ENCODE measurements at places on chromosomes 5 and 9. TPM values are rescaled to one million over a fixed set of nuclear protein-coding genes. Genes with fewer than 3 reads are reported as not detected.
A peak's percentile ranks its signal among the peaks of the same experiment; 100 is the strongest.

The CLIC3 gene
- total RNA-seq = 0.43 TPM

- DNase-seq = no peak
These were observed 78.1 kb upstream of the UNC5A start for GRCh38 chr5:176732306-176732705.

GRCh38 chr5:87899721-87900131, 368.9 kb downstream of the TMEM161B start:
- no peak for DNase-seq

DNA sequence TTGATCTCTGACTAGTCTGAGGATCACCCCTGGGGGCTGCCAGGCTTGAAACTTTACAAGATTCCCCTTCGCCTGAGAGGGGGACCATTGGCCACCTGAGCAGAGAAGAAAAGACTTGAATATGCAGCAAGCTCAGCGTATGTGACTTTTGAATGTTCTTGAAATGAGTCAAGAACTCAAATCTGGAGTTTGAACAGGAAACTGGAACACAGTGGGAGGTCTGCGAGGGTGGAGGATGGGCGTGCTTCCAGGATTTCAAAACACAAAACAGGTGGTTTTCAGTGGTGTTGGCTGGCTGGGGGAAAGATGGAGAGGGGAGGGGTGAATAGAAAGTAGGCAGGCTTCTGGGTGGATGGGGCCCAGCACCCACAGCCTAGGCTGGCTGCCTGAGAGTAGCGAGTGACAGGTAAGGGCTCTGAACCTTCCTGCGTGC, 40.6 kb downstream of the TMEM174 start:
- peak; percentile 74 for DNase-seq

The ARID3C gene
- 0.17 TPM for total RNA-seq

The UNC5A gene
- not detected for total RNA-seq

- DNase-seq = no peak
These were observed 120.9 kb downstream of the PIP5K1B start for GRCh38 chr9:68825762-68826472.

GRCh38 chr9:112338561-112338960, 5.1 kb upstream of the PTBP3 start:
- DNase-seq = peak; percentile 24

- no peak for DNase-seq
These were observed 140.1 kb upstream of the PALM2AKAP2 start for GRCh38 chr9:109639674-109640579.

DNA sequence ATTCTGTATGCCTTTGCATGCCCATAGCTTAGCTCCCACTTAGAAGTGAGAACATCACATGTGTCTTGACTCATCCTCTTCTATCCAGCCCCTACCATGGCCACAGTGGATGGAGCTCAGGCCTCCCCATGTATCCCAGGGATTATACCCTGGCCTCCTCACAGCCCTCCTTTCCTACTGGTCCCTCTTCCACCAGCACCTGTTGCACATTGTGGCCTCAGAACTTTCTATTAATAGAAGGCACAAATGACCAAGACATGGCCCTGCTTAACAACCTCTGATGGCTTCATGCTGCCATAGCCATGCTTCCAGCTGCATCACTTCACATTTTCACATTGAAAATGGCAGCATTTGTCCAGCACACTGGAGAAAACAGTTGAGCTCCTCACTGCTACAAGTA, 315.4 kb downstream of the CDK5RAP2 start:
- no peak for DNase-seq

GRCh38 chr9:68969538-68969937, 44.4 kb downstream of the PRKACG start:
- DNase-seq = no peak

The GABRP gene
- total RNA-seq = not detected

DNA sequence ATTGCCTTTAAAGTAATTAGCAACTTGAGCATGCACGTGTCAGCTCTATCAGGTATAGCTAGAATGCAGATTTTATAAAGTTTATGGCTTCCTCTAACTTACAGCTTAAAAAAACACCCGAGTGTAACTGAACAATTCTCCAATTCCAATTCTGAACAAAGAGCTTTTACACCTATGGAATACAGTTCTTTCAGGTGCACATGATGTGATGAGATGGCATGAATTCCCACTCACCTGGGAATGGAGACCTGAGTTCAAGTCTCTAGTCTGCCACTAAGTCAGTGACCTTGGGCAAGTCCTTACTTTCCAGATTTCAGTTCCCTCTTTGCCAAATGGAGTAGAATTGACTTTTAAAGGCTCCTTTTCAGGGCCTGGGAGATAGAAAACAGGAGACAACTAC, 1.8 kb downstream of the ZFAND5 start:
- no peak for DNase-seq

DNA sequence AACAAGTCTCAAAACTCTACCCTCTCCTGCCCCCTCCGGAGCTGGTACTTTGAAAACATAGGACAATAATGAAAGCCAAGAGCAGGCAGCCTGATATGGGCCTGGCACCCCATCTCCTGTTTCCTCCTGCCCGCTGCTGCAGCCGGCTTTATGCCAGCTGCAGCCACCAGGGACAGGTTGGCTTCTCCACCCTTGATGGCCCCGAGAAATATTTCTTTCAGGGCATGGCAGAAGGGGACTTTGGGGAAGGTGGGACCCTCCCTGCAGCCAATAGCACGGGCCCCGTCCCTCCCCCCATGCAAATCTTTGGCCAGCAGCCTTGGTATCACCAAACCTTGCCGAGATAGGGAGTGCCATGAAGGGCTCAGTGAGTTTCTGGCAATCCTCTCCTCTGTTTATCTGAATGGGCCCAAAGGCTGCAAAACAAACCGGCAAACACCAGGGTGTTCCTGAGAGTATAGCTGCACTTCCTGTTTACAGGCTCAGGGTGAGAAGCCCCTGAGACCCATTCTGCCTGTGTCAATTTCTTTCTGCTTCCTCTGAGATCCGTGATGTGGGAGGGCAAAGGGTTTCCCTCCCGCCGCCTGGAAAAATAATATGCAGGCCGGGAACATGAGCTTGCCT, 73.4 kb upstream of the BOD1 start:
- no peak for DNase-seq

DNA sequence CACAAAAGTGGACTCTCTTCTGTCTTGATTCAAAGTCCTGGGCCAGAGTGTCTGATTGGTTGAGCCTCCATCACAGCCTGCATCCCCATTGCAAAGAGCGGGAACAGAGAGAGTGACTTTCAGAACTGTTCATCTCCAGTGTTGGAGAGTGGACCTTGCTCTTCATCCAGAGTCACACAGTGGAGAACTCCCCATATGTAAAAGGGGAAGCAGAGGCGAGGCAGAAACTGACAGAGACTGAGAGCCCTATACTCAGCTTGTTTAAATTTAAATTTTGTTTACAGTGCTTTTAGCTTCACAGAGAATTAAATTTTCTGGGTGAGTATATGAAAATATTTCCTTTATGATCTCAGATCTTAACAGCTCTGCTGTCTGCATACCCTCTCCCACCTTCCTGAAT, 70.0 kb upstream of the SSBP2 start:
- no peak for DNase-seq
